Stimulated activated CD4-positive, alpha-beta T cell treated with anti-CD3 and anti-CD28 coated beads, Interleukin-1b, Interleukin-23, amount 100 ng/mL, for 1 hour (primary cell): ENCODE measurements at places on chromosomes 6 and 20.
A peak's percentile ranks its signal among the peaks of the same experiment; 100 is the strongest.

- no peak for DNase-seq
These were observed 125.1 kb downstream of the MRPL14 start for GRCh38 chr6:44002067-44002592.

DNA sequence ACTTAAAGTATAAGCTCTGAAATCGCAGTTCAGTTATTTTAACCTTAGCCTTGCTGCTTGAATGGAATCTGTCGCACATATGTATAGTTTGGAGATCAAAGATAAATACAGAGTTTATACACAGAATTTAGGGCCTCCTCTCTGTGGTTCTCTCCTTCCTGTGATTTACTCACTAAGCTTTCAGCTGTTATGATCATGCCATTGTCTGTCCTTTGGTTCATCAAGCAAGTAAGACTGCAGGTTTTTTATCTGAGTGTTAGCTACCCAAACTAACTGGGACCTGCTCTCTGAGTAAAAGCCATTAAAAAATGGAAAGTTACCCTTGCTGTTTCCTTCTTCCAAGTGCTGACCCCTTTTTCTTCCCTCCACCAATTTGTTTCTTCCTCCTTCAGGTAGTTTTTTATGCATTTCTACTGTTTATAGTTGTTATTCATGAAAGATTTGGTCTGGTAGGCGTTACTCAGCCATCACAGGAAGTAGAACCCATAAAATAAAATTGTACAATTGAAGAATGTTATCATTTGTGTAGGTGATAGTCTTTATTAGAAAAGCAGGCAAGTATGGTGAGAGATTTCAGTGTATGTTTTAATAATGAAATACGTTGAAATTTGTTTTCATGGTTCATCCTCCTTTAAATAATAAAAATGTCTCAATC is 33.7 kb upstream of the SUMO4 start:
- no peak for DNase-seq

DNA sequence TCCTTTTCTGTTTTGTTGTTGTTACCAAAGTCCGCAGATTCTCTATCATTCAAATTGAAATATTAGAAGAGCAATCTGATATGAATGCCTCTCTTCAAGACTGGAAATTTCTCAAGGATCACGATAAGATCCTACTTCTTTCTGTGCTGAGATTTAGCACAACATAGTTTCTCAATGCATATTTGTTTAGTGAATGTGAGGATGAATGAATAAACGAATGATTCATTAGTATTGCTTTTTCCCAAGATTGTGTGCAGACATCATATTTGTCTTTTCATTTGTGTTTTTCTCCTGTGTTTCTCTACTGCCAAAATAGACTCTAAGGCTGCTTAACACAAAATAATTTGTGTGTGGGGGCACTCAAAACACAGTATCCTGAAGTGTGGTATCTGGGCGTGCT is 862.7 kb upstream of the MAP3K7 start:
- no peak for DNase-seq

DNA sequence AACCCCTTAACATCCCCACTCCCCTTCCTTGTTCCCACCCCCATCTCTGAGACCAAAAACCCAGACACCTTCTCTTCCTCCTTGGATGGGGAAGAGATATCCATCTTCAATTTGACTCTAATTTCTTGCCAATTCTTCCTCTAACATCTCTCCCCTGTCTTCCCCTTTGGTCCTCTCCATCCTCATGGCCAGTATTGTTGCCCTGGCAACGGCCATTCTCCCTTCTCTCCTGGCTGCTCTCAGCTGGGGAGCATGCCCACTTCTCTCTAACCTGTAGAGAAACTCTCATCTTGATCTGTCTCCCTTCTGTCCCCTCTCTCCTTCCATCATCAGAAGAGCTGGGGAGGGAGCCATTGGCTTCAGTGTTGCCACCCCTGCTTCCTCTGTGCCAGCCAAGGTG is 86.7 kb downstream of the SRC start:
- no peak for DNase-seq

DNA sequence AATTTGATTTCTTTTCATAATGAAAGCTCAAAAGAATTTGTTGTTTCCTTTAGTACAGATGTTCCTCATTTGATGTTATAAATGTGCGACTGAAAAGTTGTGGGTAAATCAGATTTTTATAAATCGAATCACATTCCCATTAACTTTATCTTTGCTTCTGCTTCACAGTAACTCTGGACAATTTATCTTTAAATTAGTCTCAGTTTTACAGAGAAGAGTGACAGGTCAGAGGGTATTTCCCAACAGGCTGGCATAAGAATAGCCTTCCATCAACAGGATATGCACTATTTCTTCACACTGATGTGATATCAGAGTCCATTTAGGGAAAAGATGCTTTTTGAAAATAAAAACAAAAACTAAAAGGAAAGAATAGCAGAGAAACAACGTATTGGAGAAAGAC is 286.9 kb downstream of the FRK start:
- no peak for DNase-seq

DNA sequence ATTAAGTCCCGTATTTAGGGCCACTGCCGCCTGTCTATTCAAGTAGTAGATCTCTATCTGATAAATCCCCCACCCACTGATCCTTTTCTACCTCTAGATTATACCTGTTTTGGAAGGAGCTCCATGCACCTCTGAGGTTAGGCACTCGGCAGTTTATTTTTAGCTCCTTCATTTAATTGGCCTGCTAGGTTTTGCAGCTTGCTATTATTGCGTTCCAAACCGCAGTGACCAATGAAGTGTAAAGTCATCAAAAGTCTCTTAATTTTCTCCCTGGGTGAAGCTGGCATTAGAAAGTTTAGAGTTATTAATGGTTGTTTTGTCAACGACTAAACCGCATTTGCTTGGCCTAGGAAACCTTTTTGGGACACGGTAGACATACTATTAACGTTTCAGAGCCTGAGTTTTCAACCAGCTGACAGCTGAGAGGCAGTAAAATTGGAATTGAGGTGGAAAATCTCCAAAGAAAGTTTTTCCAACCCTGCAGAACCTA is 60.0 kb downstream of the RFPL4B start:
- DNase-seq = no peak

GRCh38 chr6:108728826-108729225 is 119.4 kb upstream of the ARMC2 start:
- DNase-seq = no peak

DNA sequence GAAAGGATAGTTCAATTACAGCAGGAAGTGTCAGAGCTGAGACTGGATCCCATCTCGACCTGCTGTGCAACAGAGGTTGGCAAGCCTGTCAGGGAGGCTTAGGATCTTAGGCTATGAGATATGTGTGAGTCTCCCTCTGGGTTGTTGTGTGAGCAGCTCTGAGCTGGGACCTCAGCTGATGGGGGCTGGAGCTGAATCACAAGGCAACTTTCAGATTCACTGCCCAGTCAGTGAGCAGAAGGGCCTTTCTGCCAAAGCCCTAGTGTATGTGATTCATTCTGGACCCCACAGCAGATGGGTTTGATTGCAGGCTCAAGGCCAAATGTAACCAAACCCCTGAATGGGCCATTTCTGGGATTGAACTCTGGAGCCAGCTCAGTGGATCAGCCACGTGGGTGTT is 4.5 kb downstream of the PI3 start:
- no peak for DNase-seq

GRCh38 chr6:136290410-136291010 is 864 bp upstream of the BCLAF1 start:
- peak; percentile 61 for DNase-seq

- no peak for DNase-seq
These were observed 129.2 kb downstream of the HFE start for GRCh38 chr6:26216359-26216885.

DNA sequence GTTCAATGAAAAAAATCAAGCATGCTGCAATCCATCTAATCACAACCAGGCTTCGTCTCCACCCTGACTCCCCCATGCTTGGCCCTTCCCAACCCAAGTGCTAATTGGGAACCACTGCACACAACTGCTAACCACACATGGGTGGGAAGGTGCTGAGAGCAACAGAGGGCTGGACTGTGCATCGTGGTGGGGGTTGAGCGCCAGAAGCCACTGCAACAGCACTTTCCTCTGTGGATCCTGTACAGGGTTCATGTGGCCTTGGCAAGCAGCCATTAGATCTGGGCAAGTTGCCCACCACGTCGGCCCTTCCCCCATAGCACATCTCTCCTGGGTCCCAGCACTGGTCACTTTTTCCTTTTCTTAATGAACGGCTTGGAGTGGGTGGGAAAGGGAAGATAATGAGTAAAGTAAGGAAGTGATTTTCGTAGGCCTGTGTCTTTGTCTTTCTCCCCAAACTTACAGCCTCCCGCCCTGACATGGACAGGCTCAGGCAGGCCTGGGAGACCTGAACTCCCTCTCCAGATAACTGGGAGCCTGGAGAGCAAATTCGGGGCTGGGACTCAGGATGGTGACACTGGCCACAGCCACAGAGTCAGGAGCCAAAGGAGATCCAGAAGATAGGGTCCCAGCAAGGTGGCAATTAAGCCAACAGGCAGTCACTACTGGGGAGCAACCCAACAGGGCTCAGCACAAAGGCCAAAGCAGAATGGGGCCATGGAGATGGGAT is 34.4 kb upstream of the MRPS10 start:
- no peak for DNase-seq

GRCh38 chr6:81762132-81762531 is 9.7 kb upstream of the TENT5A start:
- no peak for DNase-seq
